ENCODE measurements at places on chromosomes 5 and 9.

DNA sequence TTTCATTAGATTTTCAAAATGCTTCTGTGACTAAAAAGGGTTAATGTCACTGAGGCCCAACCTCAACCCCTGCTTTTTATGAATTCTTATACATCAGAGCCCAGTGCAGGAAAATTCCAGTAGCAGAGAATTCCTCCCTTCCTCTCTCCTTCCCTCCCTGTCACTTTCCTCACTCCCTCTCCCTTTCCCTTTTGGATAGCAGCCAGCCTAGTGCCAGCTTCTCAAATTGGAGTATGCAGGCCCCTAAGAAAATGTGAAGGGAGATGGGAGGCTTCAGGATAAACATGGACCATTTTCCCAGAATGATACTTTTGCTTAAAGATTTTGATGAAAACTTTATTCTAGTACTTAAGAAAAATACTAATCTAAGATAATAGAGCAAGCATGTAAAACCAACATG, 507.4 kb downstream of the KDM4C start:
- no peak for DNase-seq

- no peak for DNase-seq
Measured at GRCh38 chr5:32991421-32991815, 280.3 kb downstream of the NPR3 start.

DNA sequence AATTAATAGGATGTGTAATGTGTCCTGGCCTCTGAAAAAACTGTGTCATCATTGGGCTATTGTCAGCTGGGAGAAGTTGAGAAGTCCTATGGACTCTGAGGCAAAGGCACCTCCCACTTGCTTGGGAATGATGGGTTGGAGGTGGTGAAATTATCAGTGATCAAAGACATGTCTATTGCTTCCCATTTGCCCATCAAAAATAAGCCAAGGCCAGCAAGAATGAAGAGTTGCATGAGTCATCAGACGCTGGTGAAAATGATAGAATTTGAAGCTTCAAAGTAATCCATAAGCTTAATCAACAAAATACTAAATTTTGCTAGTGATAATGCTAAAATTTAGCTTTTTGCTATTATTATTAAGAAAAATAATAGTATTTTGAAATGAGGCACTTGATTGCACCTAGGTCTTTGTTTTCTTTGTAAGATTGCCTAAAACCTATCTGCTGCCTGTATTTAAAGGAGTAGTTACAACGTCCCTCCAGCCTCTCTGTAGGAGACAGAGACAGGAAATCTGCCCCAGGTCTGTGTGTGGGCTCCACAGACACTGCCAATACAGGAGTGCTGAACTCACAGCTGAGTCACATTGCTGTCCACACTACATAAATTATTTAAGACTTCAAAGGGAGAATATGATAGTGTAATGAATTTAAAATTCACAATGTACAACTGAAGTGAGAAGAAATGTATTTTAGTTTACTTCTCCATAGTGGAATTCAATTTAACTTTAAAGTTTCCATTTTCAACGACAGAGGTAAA, 48.4 kb upstream of the APC start:
- peak; percentile 90 for DNase-seq

- no peak for DNase-seq
Measured at GRCh38 chr9:98427491-98427890, 172.0 kb upstream of the TBC1D2 start.

DNA sequence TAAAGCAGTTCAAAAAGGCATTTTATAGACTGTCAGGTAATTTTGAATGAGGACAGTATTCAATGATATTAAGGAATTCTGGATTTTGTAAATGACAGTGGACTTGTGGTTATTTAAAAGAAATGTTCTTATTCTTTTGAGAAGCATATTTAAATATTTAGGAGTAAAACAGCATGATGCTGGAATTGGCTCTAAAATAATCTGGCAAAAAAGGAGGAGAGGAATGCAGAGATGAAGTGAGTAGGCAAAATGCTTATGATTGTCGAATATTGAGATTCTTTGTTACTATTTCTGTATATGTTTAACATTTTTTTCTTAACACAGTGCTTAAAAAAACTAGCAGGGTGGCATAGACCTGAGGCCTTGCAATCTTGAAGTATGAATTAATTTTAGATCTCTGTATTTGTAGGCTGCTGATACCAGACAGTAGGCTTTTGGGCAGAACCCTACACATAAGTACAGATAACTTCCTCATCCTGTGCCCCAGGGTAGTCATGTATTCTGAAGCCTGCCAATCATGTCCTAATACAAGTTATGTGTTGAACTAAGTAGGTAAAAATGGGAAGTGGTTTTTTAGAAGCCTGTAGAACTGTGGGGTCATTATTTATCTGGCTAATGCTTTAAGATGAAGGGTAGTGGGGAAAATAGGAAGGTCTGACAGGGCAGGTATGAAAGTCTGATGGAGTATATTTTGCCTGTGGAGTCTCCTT, 9.4 kb downstream of the CD180 start:
- no peak for DNase-seq

GRCh38 chr9:120315154-120315553, 264.8 kb downstream of the CDK5RAP2 start:
- DNase-seq: no peak

Data from fibroblast of skin of abdomen (primary cell).